ENCODE measurements at places on chromosomes 11 and 22.
A peak's percentile ranks its signal among the peaks of the same experiment; 100 is the strongest.

GRCh38 chr11:36635066-36635862 is 37.2 kb upstream of the RAG2 start:
- DNase-seq, result no peak

DNA sequence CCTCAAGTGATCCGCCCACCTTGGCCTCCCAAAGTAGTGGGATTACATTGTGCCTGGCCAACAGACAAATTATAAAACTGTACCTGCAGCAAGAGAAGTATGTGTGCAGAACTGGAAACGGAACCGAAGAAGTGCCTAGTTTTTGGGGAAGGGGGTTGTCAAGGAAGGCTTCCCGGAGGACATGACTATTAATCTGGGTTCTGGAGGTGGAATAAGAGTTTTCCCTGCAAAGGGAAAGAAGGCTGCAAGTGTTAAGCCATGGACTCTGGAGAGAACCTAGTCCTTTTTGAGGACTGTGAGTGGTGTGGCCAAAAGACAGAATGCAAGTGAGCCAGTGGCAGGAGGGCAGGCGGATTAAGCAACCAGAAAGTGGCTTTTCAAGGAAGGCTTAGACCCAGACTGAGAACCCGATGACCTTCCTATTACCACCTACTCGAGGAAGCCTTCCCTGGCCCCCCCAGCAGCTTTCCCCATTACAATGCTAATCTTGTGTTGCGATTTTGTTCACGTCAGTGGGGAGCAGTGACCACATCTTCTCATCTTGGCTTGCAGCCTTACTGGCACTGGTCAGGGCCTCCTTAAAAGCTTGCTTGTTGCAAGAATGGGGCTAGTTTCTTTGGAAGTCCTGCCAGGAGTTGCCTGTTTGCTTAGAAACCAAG is 5.7 kb upstream of the SEPTIN3 start:
- DNase-seq, result no peak

- DNase-seq, result no peak
Measured at GRCh38 chr11:90251599-90251998, 28.8 kb upstream of the CHORDC1 start.

GRCh38 chr11:910589-911030 is at the start of gene CHID1:
TSS of gene CHID1 (minus strand) at chr11:910810. CDS start at chr11:904816, 5,994 bp downstream.
- peak; percentile 88 for DNase-seq

GRCh38 chr11:1532014-1532586 is 40.0 kb downstream of the DUSP8 start:
- DNase-seq, result no peak

DNA sequence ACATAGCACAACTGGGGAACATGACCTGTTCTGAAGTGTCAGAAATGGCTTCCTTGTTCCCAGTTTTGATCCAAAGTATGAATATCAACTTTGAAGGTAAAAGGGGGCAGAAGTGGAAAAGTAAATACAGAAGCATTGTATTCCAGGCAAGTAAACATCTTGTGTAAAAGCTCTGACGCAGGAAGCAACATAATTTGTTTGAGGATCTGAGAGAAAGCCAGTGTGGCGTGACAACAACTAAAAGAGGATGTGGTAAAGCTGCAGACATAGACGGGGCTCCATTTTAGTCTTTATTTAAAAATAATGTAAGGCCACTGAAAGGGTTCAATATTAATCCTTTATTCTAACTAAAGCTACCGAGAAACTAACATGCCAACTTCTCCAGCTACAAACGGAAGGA is 310.2 kb downstream of the DLG2 start:
- DNase-seq, result no peak

- DNase-seq, result no peak
Measured at GRCh38 chr11:15941206-15941770, 415.1 kb downstream of the SOX6 start.

- DNase-seq, result no peak
Measured at GRCh38 chr11:76307396-76307795, 73.5 kb downstream of the THAP12 start.

- no peak for DNase-seq
Measured at GRCh38 chr11:100716838-100717237, 29.8 kb downstream of the ARHGAP42 start.

GRCh38 chr11:110481523-110481922 is 51.8 kb downstream of the FDX1 start:
- no peak for DNase-seq

GRCh38 chr11:122853971-122854446 is 15.7 kb downstream of the CRTAM start:
- DNase-seq, result peak; percentile 46

GRCh38 chr22:39917197-39917643 is 16.3 kb downstream of the GRAP2 start:
- no peak for DNase-seq

DNA sequence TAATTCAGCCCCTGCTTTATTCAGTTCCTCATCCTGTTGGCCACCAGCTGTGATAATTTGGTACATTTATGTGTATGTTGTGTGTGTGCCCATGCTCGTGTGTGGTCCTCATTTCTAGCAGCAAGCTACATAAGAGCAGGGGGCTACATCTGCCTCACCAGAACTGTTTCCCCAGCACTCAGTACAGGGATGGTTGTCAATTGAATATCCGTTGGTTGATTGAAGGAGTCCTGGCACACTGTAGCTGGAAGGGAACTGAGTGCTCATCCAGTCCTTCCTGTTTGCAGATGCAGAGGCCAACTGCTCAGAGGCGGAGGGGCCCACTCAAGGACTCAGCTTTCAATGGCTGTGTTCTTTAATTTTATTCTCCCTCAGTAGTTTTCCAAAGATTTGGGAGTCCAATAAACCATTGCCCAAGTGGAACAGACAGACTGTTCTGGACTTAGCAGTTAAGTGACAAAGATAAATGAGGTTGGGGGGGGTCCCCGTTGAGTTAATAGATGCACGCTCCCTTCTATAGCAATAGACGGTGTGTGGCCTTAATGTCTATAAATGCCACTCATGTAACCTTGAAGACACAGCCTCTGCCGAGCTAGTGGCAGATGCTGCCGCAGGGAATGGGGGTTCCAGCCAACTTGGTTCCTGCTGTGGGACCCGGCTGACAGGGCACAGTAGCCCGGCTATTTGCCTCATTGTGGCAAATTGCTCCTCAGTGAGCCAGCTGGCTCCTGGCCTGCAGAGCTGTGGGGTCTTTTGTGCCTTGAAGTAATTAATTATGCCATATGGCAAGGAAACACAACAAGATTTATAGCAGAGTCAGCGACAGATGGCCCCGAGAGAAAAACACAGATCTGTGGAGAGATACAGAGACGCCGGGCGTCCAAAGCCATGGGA is 71.4 kb upstream of the GRK3 start:
- no peak for DNase-seq

DNA sequence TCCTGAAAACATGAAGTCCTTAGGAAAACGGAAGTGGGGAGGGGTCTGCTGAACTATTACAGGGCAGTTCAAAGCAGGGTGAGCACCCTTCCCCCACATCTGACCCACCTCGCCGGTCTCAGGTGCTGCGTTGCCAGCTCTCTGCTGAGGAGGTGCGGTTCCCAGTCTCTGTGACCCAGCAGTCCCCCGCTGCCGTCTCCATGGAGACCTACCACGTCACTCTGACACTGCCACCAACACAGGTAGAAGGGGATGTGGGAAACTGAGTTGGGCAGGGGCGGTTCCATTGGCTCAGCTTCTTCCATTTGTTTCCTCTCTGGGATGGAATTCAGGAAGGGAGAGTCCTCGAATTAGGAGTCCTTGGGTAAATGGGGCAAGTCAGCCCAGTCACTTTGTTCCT is 3.3 kb downstream of the C2CD2L start:
- no peak for DNase-seq

DNA sequence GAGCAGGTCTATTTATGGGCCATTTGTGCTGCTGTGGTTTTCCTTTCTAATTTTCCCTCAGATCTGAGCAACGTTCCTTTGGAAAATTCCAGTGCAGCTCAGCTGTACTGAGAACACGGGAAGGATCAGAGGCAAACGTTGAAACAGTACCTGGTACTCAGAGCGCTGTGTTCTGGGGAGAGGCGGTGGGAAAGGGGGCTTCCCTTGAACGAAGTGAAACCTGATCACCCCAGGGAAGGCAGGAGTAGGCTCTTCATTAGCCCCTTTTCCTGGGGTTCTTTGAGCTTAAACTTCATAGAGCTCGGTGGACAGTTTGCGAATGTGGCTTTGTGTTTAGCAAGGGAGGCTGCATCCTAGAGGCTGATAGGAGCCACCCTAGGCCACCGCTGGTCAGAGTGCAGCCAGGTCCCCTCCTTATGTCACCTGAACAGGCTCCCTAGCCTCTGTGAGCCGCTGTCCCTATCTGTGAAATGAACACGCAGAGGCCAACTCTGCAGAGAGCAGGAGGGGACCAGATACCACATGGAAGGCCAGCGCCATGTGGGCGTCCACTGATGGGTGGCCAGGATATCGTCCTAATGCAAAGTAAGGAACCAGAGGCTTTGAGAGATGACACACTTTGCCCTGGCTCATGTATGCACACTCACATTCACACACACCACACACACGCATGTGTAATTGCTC is 1464.8 kb downstream of the BRD1 start:
- no peak for DNase-seq

- DNase-seq, result peak; percentile 86
Measured at GRCh38 chr11:62081378-62082291, 42.2 kb upstream of the INCENP start.

GRCh38 chr11:74992852-74993251 is 4.1 kb downstream of the NEU3 start:
- no peak for DNase-seq

GRCh38 chr11:134786636-134787035 is 374.6 kb upstream of the B3GAT1 start:
- DNase-seq, result no peak

DNA sequence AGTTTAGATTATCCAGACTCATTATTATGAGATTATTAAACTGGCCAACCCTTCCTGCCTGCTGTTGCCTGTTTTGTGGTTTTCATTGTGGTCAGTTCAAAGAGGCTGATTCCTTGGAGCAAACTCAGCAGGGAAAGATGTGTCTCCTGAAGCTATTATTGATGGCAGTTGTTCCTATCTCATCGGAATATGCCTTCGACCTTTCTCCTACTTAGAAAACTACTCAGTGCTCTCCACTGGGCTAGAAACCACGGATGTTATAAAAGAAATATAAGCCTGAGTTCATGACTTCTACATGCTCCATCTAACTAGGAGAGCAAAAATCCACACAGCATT is 80.2 kb upstream of the NAV2 start:
- DNase-seq, result no peak

- DNase-seq, result no peak
Measured at GRCh38 chr22:37515901-37516300, 3.3 kb downstream of the CARD10 start.

DNA sequence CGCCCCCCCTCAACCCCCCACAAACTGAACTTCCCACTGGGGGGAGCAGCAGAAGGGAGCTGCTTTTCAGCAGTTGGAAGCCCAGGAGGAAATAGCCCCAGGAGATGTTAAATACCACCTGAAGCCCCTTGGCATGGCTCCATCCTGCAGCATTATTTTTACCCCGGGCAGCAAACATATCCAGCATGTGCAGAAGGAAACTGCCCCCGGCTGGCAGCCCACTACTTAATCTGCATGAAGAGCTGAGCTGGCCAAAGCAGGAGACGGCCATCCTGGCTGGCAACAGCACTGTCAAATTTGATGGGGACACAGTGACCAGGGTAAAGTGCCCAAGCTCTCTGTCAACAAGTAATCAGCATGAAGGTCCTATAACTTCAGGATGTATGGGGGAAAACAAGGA is 32.0 kb downstream of the BUD13 start:
- no peak for DNase-seq

DNA sequence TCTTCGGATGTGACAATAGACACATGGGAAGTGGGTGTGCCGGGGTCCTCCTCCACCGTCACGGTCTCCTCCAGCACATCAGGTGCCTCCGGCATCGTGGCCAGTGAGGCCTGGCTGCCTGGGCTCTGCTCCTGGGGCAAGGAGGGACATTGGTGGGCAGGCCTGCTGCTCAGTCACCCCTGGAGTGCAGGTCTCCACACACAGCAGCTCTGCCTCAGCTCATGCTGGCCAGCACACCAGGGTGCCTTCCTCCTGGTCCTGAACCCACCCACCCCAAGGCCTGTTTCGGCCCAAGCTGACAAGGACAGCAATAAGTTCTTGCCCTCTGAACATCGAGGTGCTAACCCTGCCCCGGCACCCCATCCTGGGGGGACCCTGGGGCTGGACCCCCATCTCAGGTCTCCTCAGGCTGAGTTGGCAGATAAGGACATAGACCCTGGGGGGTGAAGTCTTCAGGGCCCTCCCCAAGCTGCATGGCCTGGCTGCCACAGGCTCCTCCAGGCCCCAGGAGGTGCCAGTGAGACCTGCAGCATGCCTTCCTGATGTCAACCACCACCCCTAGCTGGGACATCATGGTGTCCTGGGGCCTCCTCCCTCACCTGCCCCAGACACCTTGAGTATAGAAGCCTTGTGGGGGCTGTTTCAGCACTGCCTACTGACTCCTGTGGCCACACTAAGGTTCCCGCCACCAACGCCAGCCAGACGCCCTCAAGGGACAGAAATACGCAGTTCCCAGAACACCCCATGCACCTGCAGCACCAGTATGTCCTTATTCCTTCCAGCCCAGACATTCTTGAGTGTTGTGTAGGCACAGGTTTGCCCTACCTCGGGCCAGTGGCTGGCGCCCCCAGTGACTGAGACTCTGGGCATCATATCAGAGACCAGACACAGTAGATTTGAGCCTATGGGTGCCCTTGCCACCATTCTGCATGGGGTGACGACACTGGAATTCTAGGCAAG is 34.4 kb downstream of the ARVCF start:
- no peak for DNase-seq

DNA sequence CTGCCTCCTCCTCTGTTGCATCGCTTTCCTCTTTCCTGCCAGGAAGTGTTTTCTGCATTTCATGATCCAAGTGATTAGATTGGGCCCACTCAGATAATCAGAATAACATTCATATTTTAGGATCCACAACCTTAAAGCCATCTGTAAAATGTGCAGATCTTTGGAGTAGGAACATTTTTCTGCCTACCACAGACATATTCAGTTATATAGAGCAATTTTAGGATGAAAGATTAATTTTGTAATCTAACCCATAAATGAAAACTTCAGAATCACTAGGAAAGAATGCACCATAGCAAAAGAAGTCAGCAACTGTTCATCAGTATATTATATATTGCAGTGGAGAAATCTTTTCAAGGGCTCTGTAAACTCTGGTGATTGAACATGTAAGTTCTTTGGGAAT is 659.9 kb upstream of the LUZP2 start:
- DNase-seq, result no peak

- DNase-seq, result no peak
Measured at GRCh38 chr11:59716051-59716450, 2.4 kb upstream of the OR10V1 start.
